ENCODE measurements at places on chromosomes 6 and 20.
A peak's percentile ranks its signal among the peaks of the same experiment; 100 is the strongest.

- no peak for DNase-seq
Observed at GRCh38 chr6:135093578-135093977, 39.0 kb upstream of the HBS1L start.

DNA sequence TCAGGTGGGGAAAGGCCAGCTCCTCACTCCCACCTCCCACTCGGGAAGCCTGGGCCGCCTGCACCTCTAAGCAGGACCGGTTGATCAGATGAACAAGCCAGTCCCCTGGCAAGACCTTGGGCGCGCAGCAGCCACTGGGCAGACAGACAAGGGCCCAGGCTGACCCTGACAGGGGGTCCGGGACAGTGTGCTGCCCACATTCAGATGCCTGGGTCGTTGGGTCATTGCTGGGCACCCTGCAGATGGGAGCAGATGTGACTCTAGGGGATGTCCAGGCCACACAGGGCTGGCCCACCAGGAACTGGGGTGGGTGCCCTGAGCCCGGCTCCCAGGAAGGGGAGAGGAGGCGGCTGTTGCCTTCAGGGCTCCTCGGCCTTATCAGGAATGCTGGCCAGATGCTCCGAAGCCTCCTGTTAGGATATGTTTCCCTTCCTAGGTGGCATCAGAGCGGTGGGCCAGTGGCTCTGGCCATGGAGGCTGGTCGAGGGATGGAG lies 17.3 kb upstream of the FRMD1 start:
- DNase-seq, result no peak

DNA sequence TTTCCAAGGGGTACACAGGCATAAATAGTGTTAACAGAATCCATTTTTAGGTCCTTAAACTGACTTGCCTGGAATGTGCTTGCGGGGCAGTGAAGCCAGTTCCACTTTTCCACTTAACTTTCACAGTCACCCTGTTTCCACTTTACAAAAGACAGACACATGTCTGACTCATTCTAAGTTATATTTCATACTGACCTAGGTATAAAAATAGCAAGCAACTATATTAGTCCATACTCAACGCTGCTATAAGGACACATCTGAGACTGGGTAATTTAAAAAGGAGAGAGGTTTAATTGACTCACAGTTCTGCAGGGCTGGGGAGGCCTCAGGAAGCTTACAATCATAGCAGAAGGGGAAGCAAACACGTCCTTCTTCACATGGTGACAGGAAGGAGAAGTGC lies 88.2 kb downstream of the MTFR2 start:
- DNase-seq, result no peak

GRCh38 chr6:169241688-169242350 lies 11.8 kb downstream of the THBS2 start:
- DNase-seq, result no peak

DNA sequence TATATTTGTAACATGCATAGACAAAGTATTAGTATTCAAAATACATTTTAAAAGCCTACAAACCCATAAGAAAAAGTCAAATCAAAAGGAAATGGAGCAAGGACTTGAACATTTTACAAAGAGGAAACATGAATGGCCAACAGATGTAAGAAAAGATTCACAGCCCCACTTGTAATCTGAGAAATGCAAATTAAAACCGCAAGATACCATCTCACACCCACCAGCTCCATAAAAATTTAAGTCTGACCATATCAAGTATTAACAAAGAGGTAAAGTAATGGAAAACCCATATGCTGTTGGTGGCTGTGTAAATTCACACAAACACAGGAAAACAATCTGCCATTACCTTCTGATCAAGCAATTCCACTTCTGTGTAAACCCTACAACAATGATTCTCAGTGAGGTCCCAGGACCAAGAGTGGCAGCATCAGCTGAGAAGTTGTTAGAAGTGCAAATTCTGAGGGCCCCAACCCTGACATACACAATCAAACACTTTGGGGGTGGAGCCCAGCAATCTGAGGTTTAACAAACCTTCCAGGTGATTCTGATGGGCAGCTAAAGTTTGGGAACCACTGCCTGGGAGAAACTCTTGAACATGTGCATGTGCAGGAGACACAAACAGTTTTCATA lies 30.9 kb downstream of the BCL2L1 start:
- peak; percentile 37 for DNase-seq

DNA sequence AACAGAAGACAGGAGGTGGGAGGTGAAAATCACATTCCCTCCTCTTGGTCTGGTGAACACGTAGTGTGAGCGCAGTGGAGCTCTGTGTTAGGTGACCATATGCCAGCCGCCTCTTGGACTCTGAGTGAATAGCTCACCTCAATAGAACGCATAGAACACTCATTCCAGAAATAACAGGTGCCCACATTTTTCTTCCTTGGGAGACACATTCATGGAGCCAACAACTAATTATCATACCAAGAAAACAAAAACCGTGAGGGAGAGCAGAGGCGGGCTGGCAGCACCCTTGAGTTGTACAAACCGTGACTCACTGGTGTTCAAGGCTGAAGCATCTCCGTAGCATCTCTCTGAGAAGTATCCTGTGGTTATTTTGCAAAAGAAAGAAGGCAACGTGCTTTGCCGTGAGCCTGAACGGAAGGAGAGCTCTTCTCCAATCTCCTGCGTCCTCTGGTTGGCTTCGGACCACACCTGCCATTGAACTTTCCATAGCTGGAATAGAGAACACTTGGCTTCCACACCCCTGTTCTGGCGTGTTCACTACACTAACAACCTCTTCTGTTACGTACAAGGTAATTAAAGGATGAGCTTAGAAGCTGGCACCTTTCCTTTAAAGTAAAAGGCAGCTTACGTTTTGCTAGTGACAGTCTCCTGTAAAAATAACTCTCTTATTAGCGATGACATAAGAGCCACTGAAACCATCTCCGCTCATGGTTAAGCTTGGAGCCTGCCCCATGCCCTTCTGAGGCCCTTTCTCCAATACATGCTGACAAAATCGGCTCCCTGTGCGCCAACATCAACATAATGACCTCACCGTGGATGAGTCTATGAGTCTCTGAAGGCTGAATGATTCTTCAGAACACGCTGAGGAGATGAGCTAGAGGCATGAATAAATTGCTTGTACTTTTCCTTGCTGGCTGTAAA lies 30.2 kb upstream of the SGK1 start:
- no peak for DNase-seq

Measured in GM10248 (cell line).